Dermis microvascular lymphatic vessel endothelial cell (primary cell): ENCODE measurements at places on chromosomes 7 and 10. TPM values are rescaled to one million over a fixed set of nuclear protein-coding genes. Genes with fewer than 3 reads are reported as not detected.

DNA sequence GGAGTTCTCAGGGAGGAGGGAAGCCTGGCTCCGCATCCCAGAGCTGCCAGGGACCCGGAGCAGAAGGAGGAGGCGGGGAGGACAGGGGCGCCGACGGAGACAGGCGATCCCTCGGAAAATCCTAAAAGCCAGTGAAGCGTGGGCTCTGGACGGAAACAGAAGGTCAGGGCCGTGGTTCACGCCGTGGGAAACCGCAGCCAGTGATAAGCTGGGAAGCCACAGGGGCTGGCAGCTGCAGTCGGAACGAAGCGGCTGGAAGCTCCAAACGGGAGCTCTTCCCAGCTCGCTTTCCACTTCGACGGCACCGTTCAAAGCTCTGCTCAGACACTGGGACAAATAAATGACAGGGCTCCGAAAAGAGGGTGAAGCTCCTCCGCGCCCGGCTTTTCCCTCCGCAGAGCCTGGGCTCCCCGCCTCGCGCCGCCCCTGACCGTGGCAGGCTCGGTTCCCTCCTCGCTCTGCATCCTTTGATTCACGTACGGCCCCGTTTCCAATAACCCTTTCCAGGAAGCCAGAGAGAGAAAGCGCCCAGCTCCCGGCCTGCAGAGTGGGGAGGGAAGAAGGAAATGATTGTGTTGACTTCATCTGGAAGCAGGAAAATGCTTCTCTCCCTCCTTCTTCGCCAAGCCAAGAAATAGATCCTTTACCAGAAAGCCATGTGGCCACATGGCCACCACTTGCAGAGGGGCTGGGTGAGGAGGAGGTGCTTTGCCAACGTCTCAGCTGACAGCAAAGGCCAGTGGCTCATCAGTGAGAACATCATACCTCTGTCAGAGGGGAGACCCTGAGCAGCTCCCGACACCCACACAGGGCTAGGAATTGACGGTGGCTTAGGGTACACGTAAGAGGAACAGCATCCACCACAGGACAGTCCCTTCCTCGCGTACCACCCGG, 57.4 kb downstream of the ADRB1 start:
- no peak for DNase-seq

- DNase-seq = peak; percentile 94
These were observed 150.8 kb downstream of the DGKI start for GRCh38 chr7:137695942-137696341.

DNA sequence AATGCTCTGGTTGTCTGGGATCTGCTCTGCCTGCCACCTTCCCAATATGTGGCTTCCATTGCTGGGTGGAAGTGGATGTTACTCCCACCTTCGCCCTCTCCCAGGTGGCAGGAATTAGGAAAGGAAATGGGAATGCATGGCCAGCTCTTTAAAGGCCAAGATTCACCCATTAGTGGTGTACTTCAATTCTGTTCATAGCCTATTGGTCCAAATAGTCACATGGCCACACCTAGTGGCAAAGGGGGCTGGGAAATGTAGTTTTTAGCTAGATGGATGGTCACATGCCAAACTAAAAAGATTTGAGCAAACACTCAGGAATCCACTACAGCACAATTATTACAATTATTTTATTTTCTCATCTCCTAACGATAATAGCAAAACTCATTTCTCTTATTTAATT, 135.1 kb downstream of the NPY start:
- no peak for DNase-seq

- DNase-seq = peak; percentile 49
These were observed 2.2 kb downstream of the FZD8 start for GRCh38 chr10:35639728-35640401.

- no peak for DNase-seq
These were observed 12.2 kb downstream of the PANK1 start for GRCh38 chr10:89632824-89633223.

DNA sequence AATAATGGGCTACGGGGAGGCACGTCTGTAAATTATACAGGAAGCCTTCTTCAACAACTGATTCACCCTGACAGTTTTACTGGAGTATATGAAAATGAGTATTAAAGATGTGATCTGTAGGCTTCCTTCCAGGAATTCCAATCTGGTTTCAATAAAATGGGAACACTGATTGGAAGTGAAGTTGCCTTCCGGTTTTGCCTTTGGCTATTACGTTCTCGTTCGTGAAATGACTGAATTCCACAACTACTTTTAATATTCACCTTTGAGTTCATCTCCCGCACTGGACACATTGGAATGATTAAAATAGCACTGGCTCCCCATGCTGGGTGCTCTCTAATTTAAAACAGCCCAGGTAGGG, 350.1 kb upstream of the MKI67 start:
- DNase-seq = no peak

GRCh38 chr7:82110146-82110840, 333.3 kb downstream of the CACNA2D1 start:
- no peak for DNase-seq

GRCh38 chr7:33888166-33888565, 17.2 kb upstream of the BMPER start:
- DNase-seq = no peak

GRCh38 chr10:51266496-51266895, 192.2 kb downstream of the PRKG1 start:
- no peak for DNase-seq

DNA sequence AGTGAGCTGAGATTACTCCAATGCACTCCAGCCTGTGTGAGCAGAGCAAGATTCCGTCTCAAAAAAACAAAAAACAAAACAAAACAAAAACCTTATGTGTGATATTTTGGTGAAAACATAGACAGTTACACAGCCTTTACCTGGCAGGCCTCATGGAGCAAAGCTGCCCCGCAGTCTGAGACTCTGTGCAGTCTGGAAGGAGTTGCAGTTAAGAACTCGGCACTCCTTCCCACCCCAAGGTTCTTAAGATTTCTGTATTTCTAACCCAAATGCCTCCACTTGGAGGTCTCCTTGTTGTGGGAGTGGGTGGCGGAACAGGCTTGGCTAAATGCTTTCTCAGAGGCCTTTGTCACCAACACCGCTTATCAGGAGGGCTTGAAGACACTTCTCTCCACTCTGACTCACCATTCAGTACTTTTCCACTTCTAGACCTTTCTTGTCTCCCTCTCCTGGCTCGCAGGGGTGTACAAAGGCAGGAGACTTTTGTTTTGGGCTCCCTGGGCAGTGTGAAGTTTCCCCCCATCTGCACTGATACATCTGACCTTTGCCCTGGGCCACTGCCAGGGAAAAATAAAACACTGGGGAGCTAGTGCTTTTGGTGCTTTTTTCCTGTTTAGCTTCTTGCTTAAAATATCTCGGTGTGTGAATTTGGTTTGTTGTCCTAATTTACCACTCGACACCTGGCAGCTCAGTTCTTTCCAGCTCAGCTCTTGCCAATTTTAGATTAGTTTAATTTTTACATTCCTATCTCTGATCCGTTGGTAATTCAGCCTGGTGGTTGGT, 51.3 kb upstream of the MAGI2 start:
- peak; percentile 2 for DNase-seq

GRCh38 chr7:3439333-3440030, 138.4 kb downstream of the SDK1 start:
- peak; percentile 78 for DNase-seq

GRCh38 chr10:43409385-43410109, 561 bp upstream of the HNRNPF start:
- DNase-seq = peak; percentile 43

GRCh38 chr10:17683541-17683940, 39.6 kb downstream of the STAM start:
- no peak for DNase-seq

GRCh38 chr7:35520810-35521625, 173.9 kb downstream of the HERPUD2 start:
- no peak for DNase-seq

- DNase-seq = no peak
These were observed 54.6 kb downstream of the CPVL start for GRCh38 chr7:29091715-29092114.

- no peak for DNase-seq
These were observed 188.1 kb downstream of the MYOF start for GRCh38 chr10:93293999-93294398.

DNA sequence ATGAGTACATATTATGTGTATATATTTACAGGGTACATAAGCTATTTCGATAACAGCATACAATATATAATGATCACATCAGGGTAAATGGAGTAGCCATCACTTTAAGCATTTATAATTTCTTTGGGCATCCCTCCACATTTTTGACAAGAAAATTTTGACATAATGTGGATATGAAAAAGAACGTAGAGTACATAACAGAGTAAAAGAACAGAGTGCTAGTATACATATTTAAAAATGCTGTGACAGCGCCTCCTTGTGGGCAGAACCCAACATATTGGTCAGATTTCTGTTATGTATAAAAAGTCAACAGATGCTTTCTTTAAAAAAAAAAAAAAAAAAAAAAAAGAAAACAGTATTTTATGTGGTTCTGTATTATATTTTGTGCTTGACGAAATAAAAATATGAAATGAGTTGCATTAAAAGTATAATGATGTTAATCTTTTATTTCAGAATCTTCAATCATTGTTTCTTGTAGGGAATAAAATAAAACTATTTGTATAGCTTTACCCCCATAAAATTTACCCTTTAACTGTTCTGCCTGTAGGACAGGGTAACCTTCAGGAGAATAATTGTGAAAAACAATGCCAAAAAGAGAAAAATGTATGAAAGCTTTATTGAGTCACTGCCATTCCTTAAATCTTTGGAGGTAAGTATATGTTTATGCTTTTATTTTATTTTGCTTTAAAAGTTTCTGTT, 18.3 kb upstream of the HBP1 start:
- DNase-seq = peak; percentile 79

DNA sequence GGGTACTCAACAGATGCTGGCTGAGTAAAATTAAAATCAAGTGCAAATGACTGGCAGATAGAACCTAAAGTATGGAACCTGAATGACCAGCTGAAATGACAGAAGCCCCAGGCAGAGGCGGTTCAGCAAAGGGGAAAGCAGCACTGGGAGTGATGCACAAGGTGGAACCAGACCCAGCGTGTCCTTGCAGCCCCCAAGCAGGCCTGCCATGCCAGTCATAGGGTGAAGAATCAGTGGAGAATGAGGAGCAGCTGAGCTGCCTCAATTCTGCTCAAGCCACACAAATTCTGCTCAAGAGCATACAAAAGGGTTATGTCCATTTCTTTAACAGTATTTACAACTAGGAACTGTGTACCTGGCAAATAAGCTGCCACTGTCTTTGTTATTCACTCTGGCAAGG, 8.7 kb downstream of the ACTR1A start:
- no peak for DNase-seq

DNA sequence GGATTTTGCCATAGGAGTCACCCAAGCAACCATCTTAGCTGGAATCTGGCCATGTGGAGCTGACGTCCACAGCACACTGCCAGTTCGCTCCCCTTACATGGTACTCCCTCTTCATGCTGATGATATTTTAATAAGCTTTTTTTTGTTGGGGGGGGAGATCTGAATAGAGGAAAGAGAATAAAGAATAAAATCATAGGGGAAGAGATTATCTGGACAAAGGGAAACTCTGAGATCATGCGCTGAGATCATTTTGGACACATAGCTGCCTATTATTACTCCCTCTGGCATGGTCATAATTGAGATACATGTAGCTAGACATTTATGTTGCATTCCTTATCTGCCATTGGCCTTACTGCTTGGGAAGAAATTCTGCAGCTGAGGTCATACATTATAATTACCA, 282.7 kb downstream of the HTR7 start:
- DNase-seq = no peak

- peak; percentile 5 for DNase-seq
These were observed 128.5 kb downstream of the DKK1 start for GRCh38 chr10:52442576-52442975.

- DNase-seq = no peak
These were observed 13.2 kb downstream of the LAMB1 start for GRCh38 chr7:107989618-107990373.

GRCh38 chr7:84454174-84454959, 259.8 kb upstream of the SEMA3A start:
- DNase-seq = no peak

DNA sequence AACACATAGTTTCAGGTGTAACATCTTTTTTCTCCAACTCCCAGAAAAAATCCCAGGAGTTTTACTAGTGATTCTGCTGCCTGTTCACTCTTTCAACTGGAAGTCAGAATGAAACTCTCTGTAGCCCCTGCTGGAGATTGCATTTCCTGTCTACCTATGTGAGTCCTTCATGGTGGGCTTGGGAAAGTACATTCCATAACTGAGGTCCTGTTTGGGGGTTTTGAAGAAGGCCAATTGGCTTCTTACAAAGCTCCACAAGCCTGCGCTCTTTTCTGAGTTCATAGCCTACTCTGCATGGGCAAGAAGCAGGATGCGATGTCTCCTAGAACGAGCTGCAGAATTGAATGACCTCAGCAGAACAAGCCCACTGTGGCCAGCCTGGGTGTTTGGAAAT, 86.7 kb downstream of the LYZL2 start:
- no peak for DNase-seq

- DNase-seq = no peak
These were observed 152.6 kb downstream of the RAPGEF5 start for GRCh38 chr7:22204312-22204711.

DNA sequence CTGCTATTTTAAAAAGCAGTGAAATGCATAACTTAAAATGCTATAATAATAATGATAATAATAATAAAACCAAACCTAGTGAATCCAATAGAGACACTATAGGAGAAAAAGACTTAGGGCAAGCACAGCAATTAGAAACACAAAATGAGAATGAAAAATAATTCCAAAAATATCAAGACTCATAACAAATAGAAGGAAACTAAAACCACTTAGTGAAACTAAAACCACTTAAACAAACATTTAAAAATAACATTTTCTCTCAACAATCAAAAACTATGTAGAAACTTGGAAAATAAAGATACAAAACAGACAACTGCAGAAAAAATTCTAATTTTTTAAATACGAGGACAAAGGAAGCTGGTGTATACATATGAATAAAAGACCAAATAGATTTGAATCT, 655.2 kb upstream of the NRG3 start:
- no peak for DNase-seq

GRCh38 chr7:92462560-92462959, 15.2 kb downstream of the ERVW-1 start:
- DNase-seq = no peak

The GIMAP4 gene
- 169 and 262 TPM in 2 replicates for total RNA-seq

The CTAGE4 gene
- 0.13 TPM in 1 of 2 replicates, not detected in the other for total RNA-seq

The PTPN20 gene
- total RNA-seq = 0.13 and 0.76 TPM in 2 replicates

The SHH gene
- 0.13 TPM in 1 of 2 replicates, not detected in the other for total RNA-seq

The RASSF4 gene
- total RNA-seq = 13.1 and 23.3 TPM in 2 replicates

The SPRN gene
- total RNA-seq = not detected in 2 replicates

The ABHD11 gene
- 7.1 and 7.7 TPM in 2 replicates for total RNA-seq

The CYP3A7 gene
- total RNA-seq = not detected in 2 replicates
